NCI-H2171 treated with DMSO at 0.1 percent for 48 hours (cell line): ENCODE measurements at places on chromosomes 3 and 15.

- DNase-seq: no peak
These were observed 84.0 kb upstream of the ACKR4 start for GRCh38 chr3:132513057-132513456.

DNA sequence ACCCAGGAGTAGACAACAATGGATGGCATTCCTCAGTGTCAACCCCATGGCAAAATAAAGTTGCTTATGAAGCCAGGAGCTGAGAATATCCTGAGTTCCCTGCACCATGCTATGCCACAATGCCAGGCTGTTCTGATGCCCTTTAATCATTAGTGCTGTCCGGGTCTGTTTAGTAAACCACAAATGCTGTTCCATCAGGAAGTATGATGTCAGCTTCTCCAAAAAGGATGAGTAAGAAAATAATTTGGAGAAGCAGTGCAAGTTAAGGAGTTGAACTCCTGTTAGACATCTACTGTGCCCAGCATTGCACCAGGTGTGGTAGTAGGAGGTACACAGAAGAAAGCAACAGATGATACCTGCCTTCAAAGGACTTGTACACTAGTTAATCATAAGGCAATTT lies 67.9 kb upstream of the GUCA1C start:
- no peak for DNase-seq

DNA sequence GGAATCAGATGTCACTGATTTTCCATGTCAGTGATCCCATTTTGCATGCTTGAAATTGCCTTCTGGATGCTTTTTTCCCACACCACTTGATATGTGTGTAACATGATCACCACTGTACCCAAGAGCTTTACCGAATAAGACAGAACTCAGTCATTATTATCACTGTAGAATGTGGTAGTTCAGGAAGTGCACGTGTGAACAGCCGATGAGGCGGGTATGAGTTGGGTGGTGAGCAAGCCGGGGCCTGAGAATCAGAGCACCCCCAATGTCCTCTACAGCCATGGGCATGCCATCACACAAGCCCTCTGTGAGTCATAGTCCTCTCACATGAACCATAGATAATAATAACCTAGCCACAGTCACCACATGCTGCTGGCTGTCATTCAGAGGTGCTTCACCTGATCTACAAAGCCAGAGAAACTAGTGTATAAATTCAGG lies 470.8 kb downstream of the SOX2 start:
- DNase-seq: peak; percentile 99

DNA sequence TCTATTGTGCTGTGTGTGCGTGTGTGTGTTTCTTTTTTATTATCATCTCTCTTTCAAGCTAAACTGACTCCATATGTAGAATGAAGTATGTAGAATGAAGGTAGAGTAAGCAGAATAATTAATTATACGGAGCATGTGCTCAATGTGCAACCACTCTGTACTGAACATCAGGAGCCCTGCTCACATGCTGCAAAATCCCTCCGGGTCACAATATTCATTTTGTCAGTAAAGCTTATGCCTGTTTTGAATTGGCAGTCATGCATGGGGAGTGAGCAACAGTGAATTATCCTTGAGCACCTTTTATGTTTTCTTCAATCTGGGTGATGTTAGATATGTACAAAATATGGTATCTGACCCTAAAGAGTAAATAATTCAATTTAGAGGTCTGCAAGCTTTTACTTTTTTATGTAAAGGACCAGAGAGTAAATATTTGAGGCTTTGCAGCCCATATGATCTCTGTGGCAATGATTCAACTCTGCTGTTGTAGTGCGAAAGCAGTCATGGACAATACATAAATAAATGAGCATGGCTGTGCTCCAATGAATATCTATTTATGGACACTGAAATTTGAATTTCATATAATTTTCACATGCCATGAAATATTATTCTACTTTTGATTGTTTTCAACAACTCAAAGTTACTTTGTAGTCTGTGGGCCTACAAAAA lies 199.9 kb downstream of the VGLL3 start:
- DNase-seq: no peak

DNA sequence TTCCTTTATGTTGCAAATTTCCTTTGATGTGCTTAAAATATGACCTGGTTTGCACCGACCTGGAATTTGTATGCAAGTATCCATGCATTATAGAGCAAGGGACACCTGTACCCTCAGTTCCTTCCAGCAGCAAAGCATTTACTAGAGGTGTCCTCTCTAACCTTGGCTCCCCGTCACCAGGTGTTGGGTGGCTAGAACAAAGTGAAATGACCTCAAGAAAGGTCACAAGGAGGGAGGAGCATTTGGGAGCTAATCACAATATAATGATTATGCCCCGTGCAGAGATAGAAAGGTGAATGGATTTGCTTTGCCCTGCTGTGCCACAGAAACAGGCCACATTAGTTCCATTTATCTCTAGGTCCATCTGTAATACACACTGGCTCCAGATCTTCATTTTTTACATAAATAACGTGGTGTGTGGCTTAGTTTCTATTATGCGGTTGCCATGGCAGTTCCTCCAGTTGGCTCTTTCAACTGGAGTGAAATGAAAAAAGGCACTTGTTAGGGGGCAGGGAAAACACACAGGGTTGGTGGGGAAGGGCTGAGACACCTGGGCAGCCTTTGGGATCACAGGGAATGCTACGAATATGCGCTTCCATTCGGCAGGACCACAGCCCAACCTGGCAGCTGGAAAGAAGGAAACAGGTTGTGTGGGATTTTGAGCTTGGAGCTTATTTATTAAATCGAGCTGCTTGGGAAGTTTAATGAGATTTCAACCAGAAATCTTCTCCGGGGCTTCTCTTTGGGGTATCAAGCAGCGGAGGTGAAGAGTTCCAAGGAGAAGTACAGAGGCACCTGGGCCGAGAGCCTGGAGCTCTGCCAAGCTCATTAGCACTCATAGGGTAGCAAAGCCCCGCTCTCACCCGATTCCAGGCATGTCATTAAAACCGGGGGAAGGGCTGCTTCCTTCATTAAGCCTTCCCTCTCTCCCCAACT lies 233.5 kb upstream of the ST8SIA2 start:
- peak; percentile 49 for DNase-seq

- DNase-seq: no peak
These were observed 31.9 kb upstream of the TICRR start for GRCh38 chr15:89543389-89543788.

DNA sequence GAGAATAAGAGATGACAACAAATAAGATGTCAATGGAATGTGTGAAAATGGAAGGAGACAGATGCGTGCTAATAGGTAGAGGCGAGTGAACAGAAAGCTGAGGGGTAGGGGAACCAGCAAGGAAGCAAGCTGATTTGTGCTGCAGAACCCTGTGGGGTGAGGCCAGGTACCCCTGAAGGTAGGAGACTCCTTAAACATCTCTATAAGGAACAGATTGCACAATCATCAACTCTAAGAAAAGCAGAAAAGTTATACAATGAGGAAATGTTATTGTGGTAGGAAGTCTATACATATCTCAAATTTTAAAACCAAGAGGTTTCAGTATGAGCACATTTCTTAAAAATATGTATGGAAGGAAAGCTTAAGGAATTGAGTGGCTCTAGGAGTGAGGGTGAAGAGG lies 315.0 kb upstream of the TPM1 start:
- no peak for DNase-seq

- no peak for DNase-seq
These were observed 179.9 kb downstream of the ZIC1 start for GRCh38 chr3:147589016-147589415.

GRCh38 chr3:4772171-4772804 lies 206.9 kb upstream of the BHLHE40 start:
- DNase-seq: no peak

DNA sequence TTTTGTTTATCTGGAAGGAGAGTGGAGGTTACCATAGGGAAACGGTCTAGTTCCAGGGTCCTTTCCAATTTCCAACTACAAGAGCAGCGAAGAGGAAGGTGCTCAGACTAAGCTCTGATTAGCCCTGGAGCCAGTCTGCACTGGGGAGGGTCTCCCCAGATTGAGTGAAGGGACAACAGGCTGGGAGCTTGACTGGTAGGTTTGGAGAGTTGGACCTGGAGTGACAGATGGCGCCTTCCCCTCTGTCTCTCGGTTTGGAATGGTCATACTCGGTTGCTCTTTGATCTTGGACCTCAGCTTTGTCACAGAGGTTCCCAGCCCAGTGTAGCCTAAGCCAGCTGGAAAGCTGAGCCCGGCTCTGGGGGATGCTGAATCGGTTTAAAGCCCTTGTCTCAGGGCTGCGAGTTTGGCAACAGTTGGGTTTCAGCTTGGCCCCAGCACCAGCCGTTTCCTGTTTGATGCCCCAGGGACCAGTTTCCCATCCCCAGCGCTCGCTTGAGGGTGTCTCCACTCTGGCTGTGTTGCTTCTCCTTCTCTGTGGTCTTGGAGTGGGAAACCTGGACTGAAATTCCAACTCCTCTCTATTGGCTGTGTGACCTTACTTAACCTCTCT lies 53.1 kb upstream of the ULK4 start:
- peak; percentile 25 for DNase-seq

DNA sequence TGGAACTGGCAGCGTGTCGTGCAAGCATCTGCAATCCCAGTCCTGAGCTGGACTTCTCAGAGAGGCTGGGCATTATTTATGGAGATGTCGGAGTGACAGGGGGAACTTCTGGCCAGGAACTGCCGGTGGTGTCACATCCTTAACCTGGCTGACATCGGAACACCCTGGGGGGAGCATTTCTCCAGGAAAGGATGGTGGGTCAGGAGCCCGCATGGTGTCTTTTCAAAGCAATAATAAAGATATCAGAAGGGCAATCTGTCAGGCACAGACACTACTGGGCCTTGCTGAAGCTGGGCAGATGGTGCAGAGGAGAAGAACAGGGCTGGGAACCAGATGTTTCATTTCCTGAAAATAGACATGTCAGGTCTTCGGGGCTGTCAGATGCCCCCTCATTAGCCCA lies 133.5 kb downstream of the WNT7A start:
- no peak for DNase-seq

- DNase-seq: no peak
These were observed 55.2 kb downstream of the CNTN3 start for GRCh38 chr3:74559261-74559660.

GRCh38 chr3:11556851-11557644 lies 86.7 kb downstream of the VGLL4 start:
- peak; percentile 42 for DNase-seq

GRCh38 chr3:156594219-156594683 lies 39.3 kb upstream of the SSR3 start:
- DNase-seq: no peak

DNA sequence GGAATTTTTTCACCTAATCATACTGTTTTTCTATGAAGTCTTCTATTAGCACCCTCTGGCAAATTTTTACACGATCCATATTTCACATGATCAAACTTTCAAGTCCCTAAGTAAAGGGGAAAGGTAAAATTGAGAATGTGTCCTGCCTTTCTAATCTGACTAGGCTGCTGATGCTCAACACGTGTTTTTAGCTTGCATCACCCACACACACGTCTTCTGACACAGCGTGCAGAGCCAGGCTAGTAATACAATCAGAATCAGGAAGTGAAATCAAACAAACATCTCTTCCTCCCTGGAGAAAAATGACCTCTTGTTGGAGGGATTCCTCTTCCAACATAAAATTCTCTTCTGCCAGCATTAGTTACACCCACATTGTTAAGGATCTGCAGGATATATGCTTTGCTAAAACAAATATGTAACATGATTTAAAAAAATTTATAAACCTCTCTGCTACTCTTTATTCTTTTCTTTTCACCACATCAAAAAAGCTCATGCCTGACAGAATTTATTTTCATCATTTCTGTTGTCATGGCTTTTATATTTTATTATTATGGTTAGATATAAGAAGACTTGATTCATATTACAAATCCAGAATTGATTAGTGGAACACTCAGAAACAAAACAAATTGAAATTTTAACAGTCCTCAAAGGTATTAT lies 122.4 kb downstream of the RAP2B start:
- no peak for DNase-seq

DNA sequence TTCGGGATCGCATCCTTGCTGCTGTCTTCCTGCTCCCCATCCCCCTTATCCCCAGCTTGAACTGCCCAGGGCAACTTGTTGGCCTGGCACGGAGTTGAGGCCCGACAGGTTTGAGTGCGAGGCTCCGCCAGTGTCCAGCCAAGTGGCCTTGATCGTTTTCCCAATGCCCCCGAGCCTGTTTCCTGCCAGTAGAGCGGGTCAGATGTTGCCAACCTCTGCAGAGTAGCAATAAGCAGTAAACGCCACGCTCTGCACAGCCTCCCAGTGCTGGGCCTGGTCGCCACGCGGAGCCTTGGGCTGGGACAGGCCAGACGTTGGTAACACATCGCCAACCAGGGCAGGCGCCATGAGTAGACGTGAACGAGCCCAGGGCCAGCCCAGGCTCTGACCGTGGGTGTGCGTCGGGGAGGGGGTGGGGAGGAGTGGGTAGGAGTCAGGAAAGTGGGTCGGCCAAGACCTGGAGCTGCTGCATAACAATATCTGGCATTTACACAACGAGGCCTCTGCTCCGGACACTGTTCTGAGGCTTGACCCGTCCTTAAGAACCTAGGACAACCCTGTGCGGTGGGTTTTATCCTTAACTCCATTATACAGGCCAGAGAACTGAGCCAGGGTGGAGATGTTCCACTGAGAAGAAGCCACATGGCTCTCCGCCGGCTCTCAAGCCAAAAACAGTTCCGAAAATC lies 444 bp upstream of the ABHD14A start:
- DNase-seq: no peak

- DNase-seq: no peak
These were observed 37.2 kb downstream of the ABHD5 start for GRCh38 chr3:43727930-43728329.

- no peak for DNase-seq
These were observed 22.2 kb upstream of the ZMAT3 start for GRCh38 chr3:179093807-179094206.

DNA sequence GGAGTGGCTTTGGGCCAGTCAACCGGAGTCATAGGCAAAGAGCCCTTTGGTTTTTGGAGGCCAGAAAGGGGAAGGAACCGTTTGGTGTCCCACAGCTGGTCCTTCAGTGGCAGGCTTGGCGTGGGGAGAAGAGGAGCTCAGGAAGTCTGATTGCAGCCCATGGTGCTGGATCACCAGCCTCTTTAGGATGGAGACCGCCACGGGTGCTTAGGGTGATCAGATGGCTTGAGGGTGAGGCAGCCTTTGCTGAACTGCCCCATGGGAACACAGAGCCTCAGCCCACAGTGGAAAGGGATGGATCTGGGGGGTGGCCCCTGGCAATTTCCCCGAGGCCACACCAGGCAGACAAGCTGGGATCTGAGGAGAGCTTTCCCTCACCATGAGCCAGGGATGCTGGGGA lies 38.6 kb upstream of the TOPBP1 start:
- no peak for DNase-seq
